ENCODE measurements at places on chromosomes 7 and 10.

DNA sequence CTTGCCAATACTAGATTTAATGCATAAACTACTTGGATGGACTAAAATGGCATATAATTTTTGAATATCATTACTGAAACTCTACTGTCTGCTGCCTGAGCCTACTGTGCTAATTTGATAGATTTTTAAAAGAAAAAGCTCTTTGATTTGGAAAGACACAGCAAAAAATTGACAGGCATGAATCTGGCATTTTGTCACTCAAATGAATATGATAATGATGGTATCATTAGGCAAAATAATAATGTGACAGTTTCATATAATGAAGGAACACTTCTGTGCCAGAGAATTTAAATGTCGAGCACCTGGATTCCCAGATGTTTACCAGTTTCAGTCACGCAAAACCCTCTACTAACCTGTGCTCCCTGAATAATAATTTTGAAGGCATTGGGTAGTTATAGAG, 60.0 kb upstream of the SLC13A1 start:
- no peak for DNase-seq

- DNase-seq: no peak
Measured at GRCh38 chr10:50210876-50211275, 40.4 kb downstream of the ASAH2 start.

GRCh38 chr7:18756378-18757050, 261.0 kb downstream of the HDAC9 start:
- no peak for DNase-seq

- no peak for DNase-seq
Measured at GRCh38 chr10:23106331-23107072, 11.1 kb downstream of the MSRB2 start.

GRCh38 chr7:155509725-155510551, 36.4 kb downstream of the CNPY1 start:
- no peak for DNase-seq

- no peak for DNase-seq
Measured at GRCh38 chr10:33382216-33382600, 47.7 kb upstream of the NRP1 start.

GRCh38 chr7:122303531-122304318, 825 bp downstream of the FEZF1 start:
- DNase-seq: no peak

GRCh38 chr7:148079206-148080080, 511.1 kb upstream of the C7orf33 start:
- no peak for DNase-seq

DNA sequence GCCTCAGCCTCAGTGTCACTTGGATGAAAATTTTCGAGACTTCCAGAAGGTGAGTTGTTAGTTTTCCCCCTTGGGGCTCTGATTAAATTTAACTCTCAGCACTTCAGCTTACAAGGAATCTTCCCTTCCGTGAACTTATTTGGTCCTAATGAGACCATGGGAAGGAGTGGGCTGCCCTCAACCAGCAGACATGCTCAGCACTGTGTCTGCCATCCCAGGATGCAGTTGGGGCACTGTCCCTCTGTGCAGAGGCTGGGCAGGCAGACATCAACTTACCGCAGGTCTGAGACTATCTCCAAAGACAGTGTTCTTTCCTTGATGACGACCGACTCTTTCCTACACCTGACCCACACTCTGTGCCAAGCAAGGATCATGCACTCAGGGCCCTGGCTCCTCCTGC, 36.7 kb downstream of the VOPP1 start:
- no peak for DNase-seq

DNA sequence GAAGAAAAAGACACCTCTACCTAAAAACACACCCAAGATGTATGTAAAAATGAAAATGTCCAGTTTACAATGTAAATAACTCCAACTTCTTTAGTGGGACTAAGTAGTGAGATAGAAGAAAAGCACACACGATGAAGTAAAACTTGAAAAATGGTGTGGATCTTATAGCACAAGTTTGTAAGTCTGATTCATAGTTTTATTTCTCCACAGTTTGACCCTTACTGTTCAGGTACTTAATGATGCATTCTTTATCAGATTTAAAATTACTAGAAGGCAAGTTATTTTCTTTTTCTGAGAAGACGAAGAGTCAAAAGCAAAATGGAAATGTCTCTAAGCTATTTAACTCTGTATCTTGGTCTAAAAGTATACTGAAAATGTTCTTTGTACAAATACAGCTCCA, 6.1 kb downstream of the NAMPT start:
- no peak for DNase-seq

Data from posterior cingulate gyrus (tissue), 11 donors.